ENCODE measurements at places on chromosomes 4 and X.

GRCh38 chr4:58214376-58214775 is 1104.2 kb upstream of the IGFBP7 start:
- DNase-seq: no peak

- no peak for DNase-seq
These were observed 17.5 kb downstream of the RFC1 start for GRCh38 chr4:39348371-39349315.

- DNase-seq: no peak
These were observed 53.9 kb downstream of the FGFBP1 start for GRCh38 chr4:15884666-15885065.

GRCh38 chr4:105843941-105844340 is 51.3 kb upstream of the NPNT start:
- no peak for DNase-seq

DNA sequence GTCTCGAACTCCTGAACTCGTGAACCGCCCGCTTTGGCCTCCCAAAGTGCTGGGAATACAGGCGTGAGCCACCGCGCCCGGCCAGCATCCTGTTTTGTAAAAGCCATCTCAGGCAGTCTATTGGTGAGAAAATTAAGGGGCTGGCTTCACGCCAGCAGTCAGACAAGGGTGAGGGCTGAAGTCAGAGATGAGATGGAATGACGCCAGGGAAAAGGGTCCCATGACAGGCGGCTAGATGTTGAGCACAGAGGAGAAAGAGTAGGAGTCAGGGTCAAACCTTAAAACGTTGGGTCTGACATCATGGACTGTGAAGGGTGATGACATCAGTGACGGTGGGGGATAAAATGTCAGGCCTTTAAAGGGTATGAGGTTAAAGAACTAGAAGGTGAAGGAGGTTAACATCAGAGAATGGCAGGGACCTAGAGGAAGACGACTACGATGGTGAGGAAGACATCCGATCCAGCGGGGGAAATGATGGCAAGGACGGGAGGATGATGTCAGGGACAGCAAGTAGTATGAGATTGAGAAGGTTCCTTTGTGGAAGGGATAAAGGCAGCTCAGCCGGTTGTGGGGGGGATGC is 504 bp upstream of the RBM3 start:
- DNase-seq: no peak
